ENCODE measurements at places on chromosomes 3 and 15.

- no peak for DNase-seq
Observed at GRCh38 chr3:107651782-107652181, 129.0 kb downstream of the BBX start.

DNA sequence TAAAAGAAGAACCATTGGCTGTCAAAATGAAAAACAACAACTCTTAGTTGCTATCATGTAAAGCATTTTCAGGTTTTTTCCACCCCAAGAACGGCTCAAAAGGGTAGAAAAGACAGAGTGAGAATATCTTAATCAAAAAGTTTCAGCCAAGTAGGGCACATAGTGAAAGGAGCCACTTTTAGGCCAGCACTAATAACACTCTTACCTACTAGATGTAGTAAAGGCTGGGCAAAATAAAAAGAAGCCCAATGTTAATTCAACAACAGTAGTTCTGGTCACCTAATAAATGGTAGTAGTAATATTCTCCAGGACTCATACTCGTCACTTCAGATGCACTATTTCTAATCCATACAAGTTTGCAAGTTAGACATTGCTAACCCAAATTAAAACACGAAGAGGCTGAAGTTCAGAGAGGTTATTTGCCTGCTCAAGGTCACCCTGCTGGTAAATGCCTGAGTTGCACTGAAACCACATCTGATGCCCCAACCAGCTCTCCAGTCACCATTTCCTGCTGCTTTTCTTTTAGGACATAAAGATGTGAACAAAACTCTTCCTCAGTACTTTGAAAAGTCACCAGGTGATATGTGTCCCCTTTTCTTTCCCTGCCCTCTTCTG is 7.5 kb downstream of the GOLIM4 start:
- no peak for DNase-seq

DNA sequence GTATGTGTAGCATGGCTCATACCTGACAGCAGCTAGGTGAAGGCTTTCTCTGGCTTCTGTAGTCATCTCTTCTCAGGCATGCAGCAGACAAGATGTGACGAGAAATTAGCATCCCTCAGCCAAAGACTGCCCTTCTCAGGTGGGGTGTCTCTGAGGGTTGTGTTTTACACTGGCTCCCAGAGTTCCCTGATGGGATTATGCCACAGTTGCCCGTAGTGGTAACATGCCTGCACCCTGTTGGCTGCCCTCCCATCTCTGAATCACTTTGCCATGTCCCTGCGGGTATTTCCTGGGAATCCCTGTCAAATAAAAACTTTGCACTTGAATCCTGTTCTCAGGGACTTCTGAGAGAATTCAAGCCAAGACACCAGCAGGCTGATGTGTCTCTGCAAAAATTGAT is 70.5 kb downstream of the LRTM1 start:
- DNase-seq = no peak

- peak; percentile 43 for DNase-seq
Observed at GRCh38 chr3:129211772-129212171, 28.1 kb upstream of the CNBP start.

GRCh38 chr15:89184886-89185526 is 36.4 kb downstream of the RLBP1 start:
- DNase-seq = no peak

- DNase-seq = no peak
Observed at GRCh38 chr3:42803414-42804105, 730 bp downstream of the HIGD1A start.

GRCh38 chr3:74789111-74789510 is 174.7 kb upstream of the CNTN3 start:
- DNase-seq = no peak

GRCh38 chr3:194401868-194402329 is 2.8 kb upstream of the GP5 start:
- no peak for DNase-seq

GRCh38 chr3:55545995-55546394 is 58.9 kb upstream of the WNT5A start:
- DNase-seq = no peak

GRCh38 chr3:16056217-16056616 is 118.3 kb upstream of the GALNT15 start:
- DNase-seq = no peak

DNA sequence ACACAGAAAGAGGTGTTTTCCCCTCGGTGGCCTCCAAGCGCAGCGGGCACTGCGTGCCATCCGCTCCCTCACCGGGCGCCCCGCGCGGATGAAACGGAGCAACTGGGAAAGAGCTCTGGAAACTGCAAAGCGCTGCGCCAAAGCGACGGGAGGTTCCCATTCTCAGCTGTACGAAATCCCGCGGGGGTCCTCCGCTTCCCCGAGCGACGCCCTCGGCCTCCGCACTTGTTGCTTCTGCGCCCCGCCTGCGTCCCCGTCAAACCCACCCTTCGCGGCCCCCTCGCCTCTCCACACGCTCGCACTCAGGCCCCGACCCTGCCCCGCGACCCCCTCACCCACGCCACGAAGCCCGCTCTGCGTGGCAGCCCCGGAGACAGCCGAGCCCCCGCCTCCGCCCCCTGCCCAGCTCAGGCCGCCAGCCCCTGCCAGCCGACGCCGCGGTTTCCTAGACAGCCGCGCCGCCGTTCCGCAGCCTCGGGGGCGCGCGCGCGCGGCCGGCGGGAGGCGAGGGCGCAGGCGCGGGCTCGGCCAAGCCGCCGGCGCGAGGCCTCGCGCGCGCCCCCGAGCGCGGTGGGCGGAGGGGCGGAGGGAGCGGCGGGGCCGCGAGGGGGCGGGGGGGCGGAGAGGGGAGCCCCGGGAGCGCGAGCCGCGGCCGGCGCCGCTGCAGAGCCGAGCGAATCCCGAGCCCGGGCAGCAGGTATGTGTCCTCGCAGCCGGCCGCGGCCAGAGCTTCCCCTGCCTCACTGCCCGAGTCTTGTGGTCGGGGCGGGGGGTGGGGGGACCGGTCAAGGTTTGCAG is at the start of gene TMEM266:
TSS of gene TMEM266 (plus strand) at position 666 of the 798 bp plus-strand sequence. CDS start 74,279 bp downstream, outside the sequence.
- no peak for DNase-seq

- DNase-seq = no peak
Observed at GRCh38 chr3:67678665-67679064, 24.3 kb upstream of the SUCLG2 start.

DNA sequence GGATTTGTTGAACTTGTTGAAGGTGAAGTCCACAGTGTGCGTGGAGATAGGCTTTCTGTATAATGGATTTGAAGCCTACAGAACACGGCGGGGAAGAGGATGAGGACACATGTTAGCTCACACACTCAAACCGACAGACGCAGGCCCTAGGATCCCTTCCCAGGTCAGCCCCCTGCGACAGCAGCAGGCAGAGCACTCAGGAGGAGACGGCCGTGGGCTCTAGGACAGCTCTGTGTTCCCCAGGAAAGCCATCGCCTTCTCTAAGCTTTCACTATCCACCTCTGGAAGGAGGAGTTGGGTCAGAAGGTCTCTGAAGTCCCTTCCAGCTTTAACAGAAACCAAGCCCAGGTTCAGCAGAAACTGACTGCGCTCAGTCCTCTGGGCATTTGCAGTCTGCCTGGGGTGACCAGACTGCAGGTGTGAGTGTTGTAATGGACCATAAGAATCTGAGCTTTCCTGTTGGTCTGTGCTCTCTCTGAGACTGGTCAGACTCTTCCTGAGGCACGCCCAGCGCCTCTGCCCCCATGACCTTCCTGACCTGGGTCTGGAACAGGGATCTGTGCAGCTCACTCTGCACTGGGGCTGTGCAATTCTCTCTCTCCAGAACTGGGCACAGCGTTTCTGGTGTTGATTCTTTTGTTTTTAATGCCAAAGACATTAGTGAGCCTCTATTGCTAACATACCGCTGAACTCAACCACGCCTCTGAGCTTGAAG is 33.5 kb downstream of the UMPS start:
- DNase-seq = no peak

- DNase-seq = no peak
Observed at GRCh38 chr3:133037436-133037835, 755 bp upstream of the TMEM108 start.

DNA sequence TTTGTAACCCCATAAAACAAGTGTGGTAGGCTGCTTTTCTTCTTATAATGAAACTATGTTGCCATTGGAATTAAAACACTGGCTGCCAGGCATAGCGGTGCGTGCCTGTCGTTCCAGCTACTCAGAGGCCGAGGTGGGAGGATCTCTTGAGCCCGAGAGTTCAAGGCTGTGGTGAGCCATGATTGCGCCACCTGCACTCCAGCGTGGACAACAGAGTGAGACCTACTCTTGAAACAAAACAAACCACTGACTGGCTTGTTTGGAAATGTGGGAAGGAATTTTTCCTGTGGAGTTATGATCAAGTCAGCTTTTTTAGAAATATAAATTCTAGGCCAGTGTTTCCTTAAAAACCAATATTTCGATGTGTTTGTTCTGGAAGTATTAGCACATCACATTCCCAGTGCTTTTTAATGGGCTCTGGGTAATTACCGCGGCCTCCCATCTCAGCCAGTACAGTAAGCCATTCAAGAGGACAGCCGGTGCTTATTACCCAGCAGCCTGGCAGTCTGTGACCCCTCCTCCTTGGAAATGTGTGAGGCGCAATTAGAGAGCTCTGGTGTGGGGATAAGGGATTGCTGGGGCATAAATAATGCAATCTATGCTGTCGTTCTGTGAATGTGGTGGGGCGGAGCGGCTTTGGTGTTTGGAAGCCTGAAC is 58.3 kb upstream of the TRAK1 start:
- no peak for DNase-seq

- DNase-seq = no peak
Observed at GRCh38 chr15:66783725-66784124, 81.7 kb downstream of the SMAD6 start.

GRCh38 chr3:133934073-133934970 is 38.6 kb upstream of the RAB6B start:
- DNase-seq = no peak

DNA sequence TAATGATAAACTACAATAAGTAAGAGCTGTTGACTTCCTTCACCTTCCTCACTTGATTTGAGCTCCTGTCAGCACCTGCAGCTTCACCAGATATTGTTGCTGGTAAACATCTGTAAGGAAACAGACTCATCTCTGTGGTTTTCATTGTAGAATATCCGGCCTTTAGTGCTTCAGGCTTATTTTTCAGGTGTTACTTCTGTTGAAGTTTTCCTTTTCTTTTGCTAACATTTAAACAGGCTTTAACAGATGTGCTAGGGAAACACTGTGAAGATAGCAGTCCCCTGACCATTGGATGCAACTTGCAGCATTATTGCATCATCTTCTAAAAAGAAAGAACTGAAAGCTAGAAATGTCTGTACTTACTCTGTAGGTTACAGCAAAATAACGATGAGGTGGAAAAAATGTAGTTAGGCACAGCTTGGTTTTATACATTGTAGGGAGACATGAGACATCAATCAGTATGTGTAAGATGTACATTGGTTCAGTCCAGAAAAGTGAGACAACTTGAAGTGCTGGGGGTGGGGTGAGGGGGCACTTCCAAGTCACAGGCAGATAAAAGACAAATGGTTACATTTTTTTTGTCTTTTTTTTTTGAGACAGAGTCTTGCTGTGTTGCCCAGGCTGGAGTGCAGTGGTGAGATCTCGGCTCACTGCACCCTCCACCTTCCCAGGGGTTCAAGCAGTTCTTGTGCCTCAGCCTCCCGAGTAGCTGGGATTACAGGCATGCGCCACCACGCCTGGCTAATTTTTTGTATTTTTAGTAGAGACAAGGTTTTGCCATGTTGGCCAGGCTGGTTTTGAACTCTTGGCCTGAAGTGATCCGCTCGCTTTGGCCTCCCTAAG is 10.2 kb downstream of the EDEM1 start:
- DNase-seq = peak; percentile 37

DNA sequence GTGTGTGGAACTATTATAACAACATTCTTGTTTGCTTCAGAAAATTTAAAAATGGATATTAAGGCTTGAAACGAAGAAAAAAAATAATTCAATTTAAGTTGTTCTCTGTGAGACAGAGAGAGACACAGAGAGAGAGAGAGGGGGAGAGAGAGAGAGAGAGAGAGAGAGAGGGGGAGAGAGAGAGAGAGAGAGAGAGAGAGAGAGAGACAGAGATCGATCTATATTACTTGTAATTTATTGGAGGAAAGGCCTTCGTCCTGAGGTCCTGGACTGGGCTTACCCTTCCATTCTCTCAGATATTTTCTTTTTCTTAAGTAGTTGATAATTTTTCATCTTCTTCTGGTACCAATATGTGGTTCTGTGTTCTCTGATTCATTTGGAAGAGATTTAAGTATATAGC is 25.9 kb downstream of the MFSD1 start:
- no peak for DNase-seq

DNA sequence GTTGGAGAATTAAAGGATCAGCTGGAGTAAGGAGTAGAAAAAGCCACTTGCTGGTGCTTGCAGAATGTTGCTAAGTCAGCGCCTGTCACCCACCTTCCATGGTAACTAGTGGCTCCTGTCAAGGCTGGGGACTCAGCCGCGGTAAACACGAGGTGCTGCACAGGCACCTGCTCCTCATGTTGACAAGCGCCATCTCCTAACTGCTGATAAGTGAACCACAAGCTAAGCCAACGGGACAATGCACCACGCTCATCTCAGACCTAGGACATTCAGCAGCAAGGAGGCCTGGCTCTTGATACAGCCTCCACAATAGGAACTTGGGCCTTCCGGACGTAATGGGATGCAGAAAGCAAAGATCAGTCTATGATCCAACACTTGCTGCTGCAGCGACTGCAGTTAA is 264.4 kb downstream of the OCA2 start:
- DNase-seq = no peak

- DNase-seq = no peak
Observed at GRCh38 chr15:99185414-99186130, 63.8 kb downstream of the TTC23 start.

- DNase-seq = no peak
Observed at GRCh38 chr3:122081543-122082247, 26.5 kb downstream of the CD86 start.

DNA sequence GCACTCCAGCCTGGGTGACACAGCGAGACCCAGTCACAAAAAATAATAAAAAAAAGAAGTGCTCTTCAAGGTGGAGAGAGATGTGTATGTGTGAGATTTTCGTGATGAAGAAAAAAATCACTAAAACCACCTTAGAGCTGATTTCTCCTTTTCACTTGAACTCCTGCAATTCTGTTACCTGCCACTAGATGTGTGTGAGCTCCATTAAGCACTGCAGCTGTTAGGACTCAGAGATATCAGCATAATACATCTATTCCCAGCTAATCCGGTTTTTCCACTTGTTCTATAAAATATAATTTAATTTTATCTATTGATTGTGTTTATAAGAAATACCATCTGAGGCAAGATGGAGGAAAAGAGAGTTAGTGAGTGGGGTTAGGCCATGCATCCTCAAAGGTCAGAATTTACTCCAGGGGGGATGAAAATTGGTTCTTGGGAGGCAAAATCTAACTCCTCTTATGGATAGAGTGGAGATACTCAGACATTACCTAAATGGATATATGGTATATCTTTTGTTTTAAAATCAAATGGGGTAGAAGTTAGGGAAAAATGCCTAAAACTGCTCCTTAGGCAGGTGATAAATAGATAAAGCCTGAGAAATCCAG is 152.7 kb downstream of the IL20RB start:
- DNase-seq = no peak

GRCh38 chr3:46675843-46676567 is 17.5 kb downstream of the ALS2CL start:
- DNase-seq = no peak

DNA sequence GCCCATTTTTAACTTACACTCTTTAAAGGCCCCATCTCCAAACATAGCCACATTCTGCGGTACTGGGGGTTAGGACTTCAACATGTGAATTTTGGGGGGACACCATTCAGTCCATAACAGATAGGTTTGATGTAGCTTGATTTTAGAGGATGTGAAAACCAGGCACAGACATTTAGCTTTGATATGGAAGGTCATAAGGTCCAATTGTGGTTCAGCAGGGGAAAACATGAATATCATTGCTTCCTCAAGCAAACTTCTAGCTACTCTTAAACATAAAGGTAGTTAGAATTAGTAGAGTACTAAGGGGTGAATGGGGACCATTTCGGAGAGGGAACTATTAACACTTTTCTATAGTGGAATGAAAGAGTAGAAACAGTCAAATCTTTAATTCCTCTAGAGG is 13.6 kb upstream of the NFKBIZ start:
- DNase-seq = no peak

Measured in CD4-positive, alpha-beta T cell treated with Interleukin-15 for 1 hour (primary cell).